ENCODE measurements at places on chromosomes 11 and 22.

GRCh38 chr11:120023120-120023519 lies 114.8 kb downstream of the TRIM29 start:
- no peak for DNase-seq

DNA sequence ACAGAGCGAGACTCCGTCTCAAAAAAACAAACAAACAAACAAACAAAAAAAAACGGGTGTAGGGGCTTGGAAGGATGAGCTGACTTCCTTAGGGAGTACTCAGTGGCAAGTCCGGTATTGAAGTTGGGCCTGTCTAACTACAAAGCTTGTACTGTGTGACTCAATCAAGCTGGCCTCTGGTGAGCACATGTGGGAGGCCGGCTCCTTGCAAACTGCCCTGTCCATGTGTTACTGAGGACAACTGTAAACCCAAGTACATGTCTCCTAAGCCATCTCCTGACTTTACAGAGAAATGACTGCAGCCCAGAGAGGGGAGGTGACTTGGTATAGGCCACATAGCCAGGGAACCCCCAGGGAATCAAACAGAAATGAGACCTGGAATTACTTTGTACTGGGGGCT lies 11.6 kb downstream of the RIBC2 start:
- no peak for DNase-seq

- DNase-seq, result no peak
Observed at GRCh38 chr11:95922536-95923438, 1.1 kb downstream of the MTMR2 start.

- DNase-seq, result no peak
Observed at GRCh38 chr22:49156662-49157285, 670.9 kb downstream of the BRD1 start.

DNA sequence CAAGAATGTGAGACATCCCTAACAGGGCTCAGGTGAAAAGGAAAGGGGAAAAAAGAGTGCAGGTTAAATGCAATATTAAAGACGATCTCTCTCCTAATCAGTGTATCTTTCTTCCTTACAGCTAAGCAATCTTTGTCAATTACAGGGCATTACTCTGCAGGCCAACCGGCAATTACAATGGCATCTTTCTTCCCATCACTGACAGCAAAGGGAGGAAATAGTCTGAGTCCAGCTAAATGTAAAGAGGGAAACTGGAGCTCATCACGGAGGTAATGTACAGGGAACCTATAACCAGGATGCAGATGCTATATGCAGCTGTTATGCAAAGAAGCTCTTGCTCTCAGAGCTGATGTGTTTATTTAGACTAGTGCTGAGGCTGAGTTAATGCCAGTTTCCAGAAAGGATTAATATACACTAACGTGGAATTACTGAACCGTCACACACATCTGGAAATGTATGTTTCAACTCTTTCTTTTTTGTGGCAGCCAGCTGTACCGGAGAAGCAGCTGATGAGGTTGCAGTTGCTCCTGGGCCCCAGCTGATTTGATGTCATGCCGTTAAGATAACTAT lies 121.6 kb downstream of the KIRREL3 start:
- no peak for DNase-seq

All from left ventricle myocardium inferior (tissue), 1 donor.